ENCODE measurements at places on chromosomes 3 and 15.
A peak's percentile ranks its signal among the peaks of the same experiment; 100 is the strongest.

DNA sequence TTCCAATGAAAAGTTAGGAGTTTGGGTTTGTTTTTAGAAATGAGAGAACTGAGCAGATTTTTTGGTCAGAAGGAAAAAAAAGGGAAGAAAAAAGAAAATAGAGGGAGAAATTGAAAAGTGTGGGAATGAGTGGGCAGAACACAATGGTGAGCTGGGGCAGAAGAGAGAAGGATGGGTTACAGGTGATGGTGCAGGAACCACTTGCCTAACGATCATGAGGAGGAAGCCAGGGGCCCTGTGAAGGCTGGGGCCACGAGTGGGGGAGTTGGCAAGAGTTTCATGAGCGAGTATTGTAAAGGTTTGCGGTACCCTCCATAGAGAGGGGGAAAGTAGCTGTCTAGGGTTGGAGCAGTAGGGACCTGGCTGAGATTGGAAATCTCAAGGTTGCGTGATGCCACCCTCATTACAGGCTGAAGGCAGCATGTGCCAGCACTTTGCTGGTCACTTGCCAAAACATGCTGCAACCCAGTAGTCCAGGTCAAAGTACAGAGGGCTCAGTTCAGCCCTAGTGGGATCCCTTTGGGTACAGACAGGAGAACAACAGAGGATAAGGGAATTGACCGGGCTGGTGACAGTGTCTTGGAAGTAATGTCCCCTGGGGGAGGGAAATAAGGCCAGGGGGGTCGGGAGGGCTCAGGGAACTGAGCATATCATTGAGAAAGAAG lies 6.6 kb downstream of the IVD start:
- DNase-seq, result no peak

DNA sequence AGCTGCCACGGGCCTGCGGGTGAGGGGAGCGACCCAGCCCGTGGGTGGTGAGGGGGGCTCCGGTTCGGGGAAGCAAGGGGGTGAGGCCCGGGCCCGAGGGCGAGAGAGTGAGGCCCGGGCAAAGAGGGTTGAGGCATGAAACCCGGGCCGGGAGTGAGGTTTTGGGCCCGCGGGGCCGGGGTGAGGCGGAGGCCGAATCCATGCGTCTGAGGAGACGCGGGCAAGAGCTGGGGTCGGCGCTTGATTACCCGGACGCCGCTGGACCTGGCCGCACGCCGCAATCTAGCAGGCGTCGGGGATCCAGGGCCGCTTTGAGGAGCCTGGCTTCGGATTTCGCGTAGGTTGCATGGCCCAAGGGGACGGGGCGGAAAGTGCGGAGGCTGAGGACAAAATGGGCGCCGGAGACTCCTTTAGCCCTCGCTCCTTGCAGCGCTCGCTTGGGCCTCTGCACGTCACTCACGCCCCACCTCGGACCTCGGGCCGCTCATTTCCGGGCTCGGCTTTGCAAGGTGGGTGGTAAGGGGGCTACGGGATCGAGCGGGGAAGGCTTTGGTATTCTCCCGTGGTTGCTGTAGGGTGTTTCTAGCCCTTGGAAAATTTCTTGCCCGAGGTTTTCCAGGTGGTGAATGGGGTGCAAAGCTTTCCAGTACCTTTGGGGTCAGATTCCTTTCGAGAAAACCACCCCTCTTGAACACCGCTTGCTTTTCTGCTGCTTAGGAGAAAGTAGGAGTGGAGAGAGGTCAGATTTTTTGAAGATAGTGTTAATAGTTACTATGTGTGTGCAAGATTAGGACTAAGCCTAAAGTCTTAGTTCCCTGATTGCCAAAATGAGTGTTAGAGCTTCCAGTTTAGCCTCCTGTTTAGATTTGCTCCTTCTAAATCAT lies 827 bp downstream of the SLC25A36 start:
- DNase-seq, result peak; percentile 35

GRCh38 chr3:6165951-6166350 lies 695.0 kb upstream of the GRM7 start:
- DNase-seq, result no peak

- DNase-seq, result no peak
These were observed 10.6 kb downstream of the PARP14 start for GRCh38 chr3:122691195-122691594.

GRCh38 chr15:66388576-66388975 lies 1.9 kb downstream of the MAP2K1 start:
- DNase-seq, result no peak

DNA sequence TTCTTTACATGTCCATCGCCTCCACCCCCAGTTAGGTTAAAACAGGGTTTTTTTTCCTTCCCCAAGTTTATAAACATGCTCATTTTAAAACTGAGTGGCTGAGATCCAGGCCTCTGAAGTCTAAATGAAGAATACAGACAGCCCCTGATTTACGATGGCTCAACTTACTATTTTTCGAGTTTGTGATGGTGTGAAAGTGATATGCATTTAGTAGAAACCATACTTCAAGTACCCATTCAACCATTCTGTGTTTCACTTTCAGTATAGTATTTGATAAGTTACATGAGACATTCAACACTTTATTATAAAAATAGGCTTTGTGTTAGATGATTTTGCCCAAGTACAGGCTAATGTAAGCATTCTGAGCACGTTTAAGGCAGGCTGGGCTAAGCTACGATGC lies 30.5 kb upstream of the GNB5 start:
- DNase-seq, result no peak

GRCh38 chr3:169311381-169311780 lies 352.1 kb downstream of the MECOM start:
- no peak for DNase-seq

DNA sequence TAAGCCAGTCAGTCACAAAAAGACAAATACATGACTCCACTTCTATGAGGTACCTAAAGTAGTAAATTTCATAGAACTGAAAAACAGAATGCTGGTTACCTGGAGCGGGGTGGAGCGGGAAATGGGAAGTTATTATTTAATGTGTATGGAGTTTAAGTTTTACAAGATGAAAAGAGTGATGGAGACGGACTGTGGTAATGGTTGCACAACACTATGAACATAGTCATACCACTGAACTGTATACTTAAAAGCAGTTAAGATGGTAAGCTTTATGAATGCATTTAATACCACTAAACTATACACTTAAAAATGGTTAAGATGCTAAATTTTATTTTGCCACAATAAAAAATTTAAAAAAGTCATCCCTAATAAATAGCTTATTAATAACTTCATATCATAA lies 23.2 kb downstream of the SFMBT1 start:
- no peak for DNase-seq

DNA sequence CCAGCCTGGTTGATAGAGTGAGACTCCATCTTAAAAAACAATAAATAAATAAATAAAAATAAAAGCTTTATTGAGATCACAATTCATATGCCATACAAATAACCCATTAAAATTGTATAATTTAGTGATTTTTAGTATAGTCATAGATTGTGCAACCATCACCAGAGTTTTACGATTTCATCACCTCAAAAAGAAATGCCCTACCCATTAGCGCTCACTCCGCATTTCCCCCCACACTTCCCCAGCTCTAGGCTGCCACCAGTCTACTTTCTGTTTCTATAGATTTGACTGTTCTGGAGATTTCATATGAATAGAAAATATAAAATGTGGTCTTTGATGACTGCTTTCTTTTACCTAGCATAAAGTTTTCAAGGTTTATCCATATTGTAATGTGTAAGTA lies 57.0 kb downstream of the ARHGEF26 start:
- DNase-seq, result no peak

DNA sequence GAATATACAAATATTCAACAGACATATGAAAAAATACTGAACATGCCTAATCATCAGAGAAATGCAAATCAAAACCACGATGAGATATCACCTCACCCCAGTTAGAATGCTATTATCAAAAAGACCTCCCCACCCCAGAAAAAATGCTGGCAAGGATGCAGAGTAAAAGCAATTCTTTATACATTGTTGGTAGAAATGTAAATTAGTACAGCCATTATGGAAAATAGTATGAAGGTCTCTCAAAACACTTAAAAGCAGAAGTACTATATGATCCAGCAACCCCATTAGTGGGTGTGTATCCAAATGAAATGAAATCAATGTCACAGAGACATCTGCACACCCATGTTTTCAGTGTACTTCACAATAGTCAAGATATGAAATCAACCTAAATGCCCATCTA lies 308.7 kb downstream of the CHST2 start:
- DNase-seq, result no peak

DNA sequence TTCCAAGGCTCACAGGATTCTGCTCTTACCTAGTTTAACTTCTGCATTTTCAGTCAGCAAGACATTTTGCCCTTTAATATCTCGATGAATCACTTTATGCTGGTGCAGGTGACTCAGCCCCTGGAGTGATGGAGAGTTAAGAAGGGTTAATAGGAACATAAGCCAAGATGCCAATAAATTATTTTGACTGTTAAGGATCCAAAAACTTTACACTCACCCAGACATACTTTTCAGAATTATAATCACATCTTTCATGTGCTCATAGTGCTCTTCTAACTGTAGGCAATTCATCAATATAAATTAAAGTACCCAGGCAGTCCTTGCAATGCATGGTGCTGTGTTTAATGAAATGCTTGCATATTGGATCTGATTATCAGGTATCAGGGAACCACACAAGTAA lies 164.1 kb upstream of the SLC2A2 start:
- DNase-seq, result no peak

DNA sequence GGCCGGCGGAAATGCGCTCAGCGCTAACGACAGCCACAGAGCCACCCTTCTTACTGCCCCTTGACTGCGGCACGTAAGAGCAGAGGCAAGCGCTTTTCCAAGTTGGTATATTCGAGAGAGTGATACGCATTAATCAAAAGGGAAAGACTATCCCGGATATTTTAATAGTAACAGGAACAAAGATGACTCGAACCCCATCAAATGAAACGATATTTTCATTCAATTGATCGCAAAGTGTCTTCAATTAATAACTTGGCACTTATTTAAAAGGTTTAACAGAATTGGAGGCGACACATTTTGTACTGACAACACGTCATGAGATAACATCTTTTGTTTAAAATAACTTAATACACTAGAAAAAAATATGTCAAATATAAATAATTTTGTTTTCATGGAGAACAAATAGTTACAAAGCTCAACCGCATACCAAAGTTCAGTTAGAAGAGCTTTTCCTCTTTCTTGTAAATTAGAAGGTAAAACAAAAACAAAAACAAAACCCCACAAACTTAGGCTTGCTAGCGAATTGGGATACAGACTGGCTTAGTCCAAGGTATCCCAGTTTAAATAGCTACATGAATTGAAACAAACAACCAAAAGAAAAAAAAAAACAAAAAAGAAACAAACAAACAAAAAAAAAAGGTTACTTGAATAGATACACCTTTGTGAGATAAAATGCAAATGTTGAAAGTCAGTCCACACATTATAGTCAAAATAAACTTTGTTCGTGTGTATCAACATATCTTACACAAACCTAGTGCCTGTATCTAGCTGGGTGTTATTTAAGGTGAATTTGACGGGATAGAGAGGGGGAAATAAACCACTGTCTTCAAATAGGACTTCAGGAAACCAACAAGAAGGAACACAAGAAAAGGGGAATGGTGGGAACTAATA lies 10.2 kb downstream of the SHOX2 start:
- DNase-seq, result no peak

GRCh38 chr3:59726279-59726678 lies 676.5 kb upstream of the CFAP20DC start:
- no peak for DNase-seq

- DNase-seq, result peak; percentile 62
These were observed 11.6 kb upstream of the HGD start for GRCh38 chr3:120693439-120694171.

DNA sequence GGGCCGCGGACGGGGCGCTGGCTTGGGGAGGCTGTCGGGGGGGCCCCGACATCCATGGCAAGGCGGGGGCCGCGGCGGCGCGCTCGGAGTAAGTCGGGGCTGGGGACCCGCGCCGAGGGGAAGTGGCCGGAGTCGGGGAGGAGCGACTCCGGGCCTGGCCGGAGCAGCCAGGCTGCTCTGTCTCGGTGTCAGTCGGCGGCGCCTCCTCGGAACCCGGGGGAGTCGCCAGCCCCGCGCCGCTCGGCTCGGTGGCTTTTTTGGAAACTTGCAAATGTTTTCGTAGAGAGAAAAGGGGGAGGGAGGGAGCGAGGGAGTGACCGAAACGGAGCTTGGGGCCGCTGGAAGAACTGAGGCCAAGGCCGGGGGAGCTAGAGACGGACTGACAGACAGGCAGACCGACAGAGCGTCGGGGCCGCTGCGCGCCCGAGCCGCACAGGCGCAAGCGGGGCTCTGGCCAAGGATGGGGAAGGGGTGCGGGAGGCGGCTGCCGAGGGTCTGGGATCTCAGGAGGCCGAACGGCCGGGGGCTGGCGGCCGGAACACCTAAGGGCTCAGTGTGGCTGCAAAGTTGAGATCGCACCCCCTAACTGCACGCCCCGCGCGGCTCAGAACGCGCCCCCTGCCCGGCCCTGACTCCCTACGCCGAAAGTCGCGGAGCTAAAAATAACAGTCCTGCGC lies 5.0 kb downstream of the PTH1R start:
- DNase-seq, result no peak

- no peak for DNase-seq
These were observed 30.7 kb downstream of the NR1I2 start for GRCh38 chr3:119812491-119813058.

- no peak for DNase-seq
These were observed 5.5 kb downstream of the SEMA5B start for GRCh38 chr3:123021996-123022510.

- peak; percentile 69 for DNase-seq
These were observed 74.7 kb upstream of the SOX2 start for GRCh38 chr3:181637056-181637455.

DNA sequence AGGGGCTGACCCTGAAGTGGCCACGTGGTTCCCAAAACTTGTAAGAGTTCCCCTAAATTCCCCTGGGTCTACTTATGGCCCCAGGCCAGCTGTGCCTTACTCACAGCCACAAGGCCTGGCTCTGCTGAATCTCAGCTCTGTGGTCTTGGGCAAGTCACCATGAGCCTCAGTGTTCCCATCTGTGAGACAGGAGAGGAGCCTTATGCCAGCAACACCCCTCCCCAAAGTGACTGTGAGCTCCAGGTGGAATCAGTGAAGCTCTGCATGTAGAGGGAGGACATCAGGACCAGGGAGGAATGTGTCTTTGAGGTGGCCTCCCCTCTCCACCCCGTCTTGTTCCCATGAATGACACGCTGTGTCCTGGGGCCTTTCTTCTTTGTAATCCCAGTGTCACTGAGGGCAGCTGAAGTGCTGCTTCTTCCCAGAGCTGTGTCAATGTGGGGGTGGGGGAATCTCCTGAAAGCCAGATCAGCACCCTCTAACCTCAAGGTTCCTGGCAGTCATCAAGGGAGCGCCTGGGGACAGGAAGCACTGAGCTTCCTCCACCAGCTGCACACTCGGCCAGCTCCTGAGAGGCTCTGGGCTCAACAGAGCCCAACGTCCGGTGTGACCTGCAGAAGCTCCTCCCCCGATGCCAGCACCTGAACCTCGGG lies 258.9 kb downstream of the UACA start:
- DNase-seq, result peak; percentile 72

DNA sequence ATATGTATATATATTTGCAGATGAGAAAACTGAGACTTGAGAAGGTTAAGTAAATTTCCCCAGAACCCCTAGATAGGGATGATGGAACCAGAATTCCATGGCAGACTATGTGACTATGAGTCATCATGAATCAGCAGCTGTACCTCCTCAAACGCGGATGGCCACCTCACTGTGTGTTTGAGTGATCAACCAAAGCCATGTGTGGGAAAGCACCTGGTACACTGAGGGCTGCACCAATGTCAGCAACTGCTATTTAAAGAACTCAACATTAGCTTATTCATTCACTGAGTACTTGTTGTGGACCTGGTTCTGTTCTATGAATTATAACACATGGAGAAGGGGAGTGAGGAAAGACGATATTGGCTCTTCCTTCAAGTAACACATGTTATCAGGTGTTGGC lies 377.0 kb downstream of the GAP43 start:
- no peak for DNase-seq
